Stimulated activated CD4-positive, alpha-beta T cell treated with anti-CD3 and anti-CD28 coated beads, Interleukin-1b, Interleukin-23, amount 100 ng/mL, for 1 hour (primary cell): ENCODE measurements at places on chromosomes 6 and 20.

DNA sequence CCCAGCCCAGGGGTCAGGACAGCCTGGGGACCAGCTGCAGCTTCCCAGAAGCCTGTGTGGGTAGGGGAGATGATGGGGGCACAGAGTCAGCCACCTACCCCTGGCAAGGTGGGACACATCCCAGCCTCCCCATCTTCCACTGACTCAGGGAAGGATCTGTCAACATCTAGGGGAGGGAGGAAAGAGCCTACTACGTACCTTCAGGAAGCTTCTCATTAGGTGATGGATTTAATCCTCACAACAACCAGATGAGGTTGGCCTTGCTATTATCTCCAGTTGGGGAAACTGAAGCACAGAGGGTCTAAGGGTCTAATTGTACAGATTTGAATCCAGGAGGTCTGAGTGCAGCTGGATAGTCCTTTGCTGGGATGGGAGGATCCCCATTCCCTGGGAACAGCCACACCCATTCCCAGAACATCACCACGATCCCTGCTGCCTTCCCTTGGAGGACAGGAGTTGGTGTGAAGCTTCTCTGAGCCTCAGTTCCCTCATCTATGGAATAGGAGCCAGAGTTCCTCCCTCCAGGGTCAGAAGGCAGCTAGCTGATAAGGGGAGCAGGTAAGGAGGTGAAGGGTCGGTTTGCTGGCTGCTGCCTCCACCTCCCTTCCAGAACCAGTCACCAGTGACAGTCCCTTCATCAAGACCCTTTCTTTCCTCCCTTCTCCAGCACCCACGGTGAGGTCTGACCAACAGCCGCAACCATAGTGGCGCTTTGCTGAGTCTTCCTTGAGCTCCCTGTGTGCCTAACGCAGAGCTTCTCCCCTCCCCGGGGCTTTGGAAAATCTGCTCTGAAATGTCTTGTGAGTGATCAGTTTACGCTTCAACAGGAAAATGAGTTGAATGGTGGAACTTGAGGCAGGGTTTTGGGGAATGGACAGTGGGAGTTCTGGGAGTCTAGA, 56.8 kb downstream of the CEBPB start:
- no peak for DNase-seq

- no peak for DNase-seq
Observed at GRCh38 chr6:107264357-107264840, 149.1 kb upstream of the BEND3 start.

GRCh38 chr20:39954621-39955020, 734.4 kb downstream of the MAFB start:
- DNase-seq, result no peak

- no peak for DNase-seq
Observed at GRCh38 chr6:39339096-39339867, 16.8 kb upstream of the KCNK16 start.

GRCh38 chr6:111583986-111584385, 21.7 kb downstream of the TRAF3IP2 start:
- no peak for DNase-seq

GRCh38 chr6:39935241-39935640, 979 bp upstream of the MOCS1 start:
- DNase-seq, result no peak

DNA sequence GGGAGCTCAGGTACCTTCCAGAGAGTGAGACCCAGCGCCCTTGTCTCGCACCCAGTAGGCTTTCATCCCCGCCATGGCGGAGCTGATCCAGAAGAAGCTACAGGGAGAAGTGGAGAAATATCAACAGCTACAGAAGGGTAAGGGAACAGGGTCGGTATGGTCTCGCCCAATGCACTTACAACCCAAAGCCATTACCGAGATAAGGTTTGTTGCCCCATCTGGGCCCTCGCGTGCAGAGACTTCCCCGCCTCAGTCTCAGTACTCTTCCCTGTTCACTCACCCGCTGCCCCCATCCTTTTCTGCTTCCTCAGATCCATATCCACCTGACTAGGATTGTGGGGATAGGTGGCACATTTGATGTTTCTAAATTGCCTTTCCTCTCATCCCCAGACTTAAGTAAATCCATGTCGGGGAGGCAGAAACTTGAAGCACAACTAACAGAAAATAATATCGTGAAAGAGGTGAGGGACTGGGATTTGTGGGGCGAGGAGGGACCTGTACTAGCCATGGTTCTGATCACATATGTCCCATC, 449 bp downstream of the PFDN6 start:
- DNase-seq, result no peak

DNA sequence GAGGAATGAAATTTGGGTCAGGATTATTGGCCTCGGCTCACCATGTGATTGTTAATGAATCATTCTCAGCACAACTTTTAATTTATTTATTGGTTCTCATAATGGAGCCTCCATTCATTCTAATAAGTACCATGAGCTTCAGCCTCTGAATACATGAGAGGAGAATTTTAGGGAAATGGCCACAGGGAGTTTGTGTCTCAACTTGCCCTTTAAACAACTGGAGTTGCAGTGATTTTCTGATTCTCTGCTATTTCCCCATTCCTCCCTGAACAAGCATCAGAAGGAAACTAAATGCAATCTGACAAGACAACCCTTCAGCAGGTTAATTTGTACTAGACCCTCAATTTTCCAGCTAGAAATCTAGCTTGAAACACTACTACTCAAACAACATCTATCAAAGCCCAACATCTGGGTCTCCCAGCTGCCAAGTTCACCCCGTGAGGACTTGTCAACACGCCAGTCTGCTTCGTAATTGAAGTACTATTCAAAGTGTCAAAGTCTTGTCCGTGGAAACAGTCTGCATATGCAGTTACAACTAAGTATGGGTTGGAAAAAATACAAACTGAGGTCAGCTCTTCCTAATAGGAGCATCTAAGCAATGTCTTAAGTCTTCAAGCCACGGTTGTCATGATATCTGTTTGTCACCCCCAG, 235.4 kb downstream of the CDH4 start:
- no peak for DNase-seq

GRCh38 chr20:37699202-37699601, 5.4 kb downstream of the CTNNBL1 start:
- DNase-seq, result no peak

- DNase-seq, result no peak
Observed at GRCh38 chr6:40922281-40922680, 116.7 kb downstream of the UNC5CL start.

DNA sequence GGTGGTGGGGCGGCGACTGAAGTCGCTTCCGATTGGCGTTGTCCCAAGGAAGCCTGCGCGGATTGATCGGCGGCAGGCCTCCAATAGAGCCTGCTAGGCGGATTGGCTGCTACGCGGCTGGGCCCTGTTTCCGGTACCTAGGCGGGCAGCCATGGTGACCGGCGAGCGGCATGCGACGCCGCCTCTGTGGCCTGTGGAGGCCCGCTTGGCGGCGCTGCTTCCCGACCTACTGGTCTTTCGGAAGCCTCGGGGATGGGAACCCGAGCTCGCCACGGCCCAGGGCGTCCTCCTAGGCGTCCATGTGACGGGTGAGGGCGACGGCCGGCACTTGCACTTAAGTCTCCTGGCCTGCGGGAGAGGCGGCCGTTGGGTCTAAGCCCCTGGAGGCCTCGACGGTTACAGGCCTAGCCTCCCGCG, 28.1 kb downstream of the NFYA start:
- no peak for DNase-seq

- no peak for DNase-seq
Observed at GRCh38 chr20:1827974-1828785, 67.0 kb upstream of the SIRPA start.

- no peak for DNase-seq
Observed at GRCh38 chr6:131023834-131024504, 39.1 kb downstream of the EPB41L2 start.

DNA sequence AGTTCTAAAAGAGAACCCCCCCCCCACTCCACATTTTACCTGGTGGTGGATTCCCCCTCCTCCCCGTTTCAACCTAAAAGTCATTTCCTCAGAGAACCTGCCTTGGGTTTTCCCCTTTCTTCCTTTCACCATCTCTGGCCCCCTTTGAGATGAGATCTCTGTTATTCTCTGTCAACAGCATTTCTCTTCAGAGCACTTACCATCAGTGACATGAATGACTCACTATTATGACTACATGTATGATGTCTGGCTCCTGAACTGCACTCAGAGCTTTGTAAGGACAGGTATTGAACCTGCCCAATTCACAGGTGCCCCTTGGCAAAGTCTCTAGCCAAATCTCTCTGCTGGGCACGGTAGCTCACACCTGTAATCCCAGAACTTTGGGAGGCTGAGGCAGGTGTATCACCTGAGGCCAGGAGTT, 61.4 kb upstream of the JARID2 start:
- DNase-seq, result peak; percentile 8

- DNase-seq, result no peak
Observed at GRCh38 chr20:58619077-58619863, 31.8 kb upstream of the STX16 start.

DNA sequence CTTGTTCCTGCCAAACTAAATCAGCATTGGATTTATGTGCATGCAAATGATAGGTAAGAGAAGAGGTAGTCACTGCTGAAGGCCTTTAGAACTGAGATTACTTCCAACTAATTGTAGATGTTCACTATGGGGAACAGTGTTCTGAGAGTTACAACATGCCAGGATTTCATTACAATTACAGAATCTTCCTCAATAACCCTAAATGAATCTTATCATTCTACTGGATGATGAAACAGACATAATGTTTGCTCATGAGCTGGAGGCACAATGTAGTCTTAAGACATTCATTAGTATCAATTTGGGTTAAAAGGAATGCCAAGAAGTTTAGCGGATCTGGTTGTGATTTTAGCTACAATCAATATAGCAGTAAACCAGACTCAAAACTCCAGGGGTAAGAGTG, 248.9 kb upstream of the THEMIS start:
- no peak for DNase-seq

- DNase-seq, result no peak
Observed at GRCh38 chr20:44219791-44220190, 9.2 kb upstream of the OSER1 start.

DNA sequence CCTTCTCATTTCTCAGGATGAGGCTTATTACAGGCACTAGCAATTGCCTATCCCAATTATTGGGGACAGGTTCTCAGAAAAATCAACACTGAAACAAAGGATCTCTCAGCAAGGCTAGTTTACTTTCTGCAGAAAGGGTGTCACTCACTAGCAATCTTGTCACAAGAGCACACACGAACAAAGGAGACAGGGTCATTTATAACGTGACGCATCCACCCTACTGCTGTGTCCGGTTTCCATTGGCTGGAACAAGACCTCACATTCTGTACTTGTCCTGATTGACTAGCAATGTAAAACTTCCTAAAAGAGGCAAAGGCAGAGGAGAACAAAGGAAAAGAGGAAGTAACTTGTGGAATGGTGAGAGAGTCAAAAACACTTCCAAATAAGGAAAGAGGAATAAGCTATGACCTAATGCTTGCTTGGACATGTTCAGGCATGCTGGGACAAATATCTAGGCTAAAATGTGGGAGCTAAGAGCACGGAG, 160.2 kb upstream of the STXBP5 start:
- no peak for DNase-seq

DNA sequence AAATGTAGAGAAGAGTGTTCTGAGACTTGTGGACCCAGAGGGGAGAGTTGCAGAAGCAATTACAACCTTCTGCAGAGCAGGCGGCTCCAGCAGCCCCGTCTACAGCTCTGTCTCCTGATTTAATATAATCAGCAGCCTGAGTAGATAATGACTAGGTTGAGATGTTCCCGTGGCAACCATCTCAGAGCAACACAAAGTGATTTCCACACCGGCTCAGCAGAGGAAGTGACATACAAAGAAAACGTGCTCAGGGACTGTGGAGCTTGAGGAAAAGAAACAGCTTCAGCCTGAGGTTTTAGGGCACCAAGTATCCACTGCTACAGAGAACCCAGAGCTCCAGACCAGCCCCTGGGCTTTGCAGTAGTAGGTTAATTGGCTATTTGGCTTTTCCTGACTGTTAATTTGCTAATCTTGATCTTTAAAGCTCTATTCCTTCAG, 136.4 kb downstream of the MTFR2 start:
- no peak for DNase-seq

DNA sequence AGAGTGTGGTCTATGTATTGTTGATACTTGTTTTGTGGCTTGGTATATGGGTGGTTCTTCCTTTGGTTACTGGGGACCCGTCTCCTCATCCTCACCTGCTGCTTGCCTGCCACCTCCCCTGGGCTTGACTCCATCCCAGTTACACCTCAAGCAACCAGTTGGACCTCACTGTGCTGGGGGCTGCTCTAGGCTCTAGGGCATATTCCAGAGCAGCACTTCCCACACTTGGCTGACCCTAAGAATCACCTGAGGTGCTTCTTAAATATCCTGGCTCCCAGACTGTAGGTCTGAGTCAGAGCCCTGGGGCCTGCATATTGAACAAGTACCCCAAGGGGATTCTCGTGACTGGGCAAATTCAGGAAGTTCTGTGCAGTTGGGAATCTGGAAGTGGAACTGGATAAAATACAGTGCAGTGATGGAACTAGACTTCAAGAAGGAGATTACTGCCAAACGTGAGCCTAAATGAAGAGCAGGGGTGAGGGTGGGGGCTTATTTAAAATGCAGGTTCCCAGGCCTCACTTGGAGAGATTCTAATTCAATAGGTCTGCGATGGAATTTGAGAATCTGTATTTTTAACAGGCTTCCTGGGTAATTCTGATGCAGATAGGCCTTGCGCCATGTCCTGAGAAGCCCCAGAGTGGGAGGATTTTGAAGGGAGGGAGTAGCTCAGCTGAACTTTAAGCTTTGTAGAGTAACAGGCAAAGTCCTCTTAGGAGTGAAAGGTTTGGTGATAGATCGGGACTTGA, 7.6 kb downstream of the SPATS1 start:
- DNase-seq, result no peak

- DNase-seq, result no peak
Observed at GRCh38 chr6:158852312-158853071, 33.3 kb upstream of the EZR start.

- DNase-seq, result no peak
Observed at GRCh38 chr6:132650429-132650828, 8.6 kb downstream of the TAAR1 start.

DNA sequence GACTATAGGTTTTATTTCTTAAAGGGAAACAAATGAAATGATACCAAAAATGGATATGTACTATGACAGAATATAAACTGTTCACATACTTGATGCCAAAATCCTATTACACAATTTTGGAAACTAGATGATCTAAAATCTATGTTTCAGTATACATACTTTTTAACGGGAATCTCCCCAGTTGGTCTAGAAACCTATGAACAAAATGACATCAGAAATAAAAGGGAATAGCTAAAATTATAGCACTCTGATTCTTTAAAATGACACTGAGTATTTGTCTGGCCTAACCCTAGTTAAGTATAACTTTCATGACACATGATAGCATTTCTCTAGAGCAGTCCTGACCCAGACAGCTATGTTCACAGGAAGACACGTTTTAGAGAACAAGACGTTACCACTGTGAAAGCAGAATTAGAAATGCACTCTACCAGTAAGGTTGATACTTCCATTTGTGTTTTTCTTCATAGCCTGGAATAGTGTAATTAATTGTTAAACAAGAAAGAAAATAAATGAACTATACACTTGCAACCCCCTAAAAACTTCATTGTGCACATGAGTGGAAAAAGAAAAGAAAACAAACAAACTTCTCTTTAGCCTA, 3.3 kb downstream of the OSER1 start:
- no peak for DNase-seq

DNA sequence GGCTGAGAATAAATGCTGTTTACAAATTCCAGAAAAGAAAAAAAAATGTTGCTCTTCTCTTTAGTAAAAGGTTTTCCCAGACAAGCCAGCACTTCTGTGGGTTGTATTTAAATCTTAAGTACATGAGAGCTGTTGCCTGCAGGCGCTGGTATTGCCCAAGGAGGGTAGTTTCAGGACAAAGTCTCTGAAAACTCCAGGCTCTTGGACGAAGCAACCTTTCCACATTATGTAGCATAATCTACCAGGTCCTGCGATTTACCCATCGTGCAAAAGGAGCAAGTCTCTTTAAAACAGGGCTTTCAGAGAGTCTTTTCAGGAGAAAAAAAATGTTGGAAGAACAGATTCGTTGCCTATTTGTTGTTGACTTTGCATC, 65.6 kb downstream of the PLG start:
- no peak for DNase-seq
